Right lung (tissue), 10 donors: ENCODE measurements at places on chromosomes 5 and 9. TPM values are rescaled to one million over a fixed set of nuclear protein-coding genes. Genes with fewer than 3 reads are reported as not detected.

FRMPD1 gene
- polyA plus RNA-seq, result 0.74 TPM

SURF2 gene
- 14.8 TPM for polyA plus RNA-seq

IFNB1 gene
- polyA plus RNA-seq, result not detected

DNA sequence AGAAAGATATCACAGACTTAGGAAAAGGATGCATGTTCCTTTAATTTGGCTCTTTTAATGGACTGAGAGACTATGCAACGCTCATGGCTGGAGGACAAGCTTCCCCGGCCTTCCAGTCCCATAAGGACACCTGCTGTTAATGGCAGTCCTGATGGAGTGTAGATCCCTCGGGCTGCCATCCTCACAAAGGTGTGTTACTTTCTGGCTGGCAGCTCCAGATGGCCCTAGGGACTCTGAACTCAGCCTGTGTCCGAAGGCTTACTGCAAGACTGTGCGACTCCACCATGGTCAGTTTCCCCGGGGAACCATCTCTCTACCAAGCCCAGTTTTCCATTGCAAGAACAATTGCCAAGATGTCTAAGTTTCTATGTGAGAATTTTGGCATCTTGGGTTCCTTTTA, 25.5 kb upstream of the KCNIP1 start:
- no peak for DNase-seq

DNA sequence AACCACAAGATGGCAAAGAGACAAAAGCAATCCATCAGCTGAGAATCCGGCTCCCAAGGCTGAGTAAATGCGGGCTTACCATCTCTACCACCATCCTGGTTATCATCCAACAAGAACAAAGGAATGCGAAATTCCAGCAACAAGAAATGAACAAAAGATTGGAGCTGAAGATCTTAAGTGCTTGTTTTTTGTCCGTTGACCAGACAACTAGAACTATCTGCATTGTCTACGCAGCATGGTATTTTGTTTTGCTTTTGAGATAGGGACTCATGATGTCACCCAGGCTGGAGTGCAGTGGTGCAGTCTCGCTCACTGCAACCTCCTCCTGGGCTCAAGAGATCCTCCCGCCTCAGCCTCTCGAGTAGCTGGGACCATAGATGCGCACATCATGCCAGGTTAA, 88.9 kb downstream of the ZNF366 start:
- DNase-seq, result no peak

GRCh38 chr5:39376293-39376714, 12.0 kb upstream of the C9 start:
- no peak for DNase-seq

- peak; percentile 62 for DNase-seq
Observed at GRCh38 chr9:121371495-121372061, 1.5 kb upstream of the STOM start.

GRCh38 chr5:133048993-133049725, 2.7 kb upstream of the HSPA4 start:
- no peak for DNase-seq

DNA sequence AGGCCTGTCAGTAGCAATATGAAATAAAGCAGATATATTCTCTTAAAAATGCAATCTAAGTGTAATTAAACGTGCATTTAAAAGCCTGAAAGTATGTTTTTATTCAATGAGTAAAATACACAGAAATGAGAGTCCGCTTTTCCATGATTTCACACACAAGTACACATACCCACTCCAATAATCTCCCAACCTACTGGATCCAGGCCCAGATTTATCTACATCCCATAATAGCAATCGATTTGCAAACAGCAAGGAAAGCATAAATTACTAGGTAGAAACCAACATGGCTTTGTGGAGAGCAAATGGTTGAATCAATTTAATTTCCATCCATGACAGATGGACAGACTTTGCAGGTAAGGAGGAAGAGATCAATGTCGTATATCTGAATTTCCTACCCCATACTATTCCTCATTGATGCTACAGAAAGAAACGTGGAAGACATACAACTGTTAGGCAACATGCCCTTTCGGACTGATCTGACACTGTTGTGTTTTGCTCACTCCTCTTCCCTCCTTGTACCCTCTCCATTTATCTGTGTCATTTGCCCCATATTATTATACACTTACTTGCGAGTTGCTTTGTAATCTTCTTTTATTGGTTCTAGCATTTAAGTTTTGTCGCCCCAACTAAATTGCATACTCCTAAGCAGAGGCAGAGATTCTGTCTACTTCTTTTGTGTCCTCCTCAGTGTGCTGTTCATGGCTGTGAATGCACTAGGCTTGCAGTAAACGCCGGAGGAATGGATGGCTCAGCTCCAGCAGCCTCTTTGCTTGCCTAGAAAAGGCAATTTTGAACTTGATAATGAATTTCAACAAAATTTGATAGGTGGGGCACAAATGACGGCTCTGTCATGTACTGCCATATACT, 133.6 kb downstream of the NFIB start:
- no peak for DNase-seq

GRCh38 chr5:115379622-115380344, 83.3 kb upstream of the CCDC112 start:
- DNase-seq, result no peak

GRCh38 chr9:131237931-131238401, 38.3 kb downstream of the FAM78A start:
- peak; percentile 23 for DNase-seq

DNA sequence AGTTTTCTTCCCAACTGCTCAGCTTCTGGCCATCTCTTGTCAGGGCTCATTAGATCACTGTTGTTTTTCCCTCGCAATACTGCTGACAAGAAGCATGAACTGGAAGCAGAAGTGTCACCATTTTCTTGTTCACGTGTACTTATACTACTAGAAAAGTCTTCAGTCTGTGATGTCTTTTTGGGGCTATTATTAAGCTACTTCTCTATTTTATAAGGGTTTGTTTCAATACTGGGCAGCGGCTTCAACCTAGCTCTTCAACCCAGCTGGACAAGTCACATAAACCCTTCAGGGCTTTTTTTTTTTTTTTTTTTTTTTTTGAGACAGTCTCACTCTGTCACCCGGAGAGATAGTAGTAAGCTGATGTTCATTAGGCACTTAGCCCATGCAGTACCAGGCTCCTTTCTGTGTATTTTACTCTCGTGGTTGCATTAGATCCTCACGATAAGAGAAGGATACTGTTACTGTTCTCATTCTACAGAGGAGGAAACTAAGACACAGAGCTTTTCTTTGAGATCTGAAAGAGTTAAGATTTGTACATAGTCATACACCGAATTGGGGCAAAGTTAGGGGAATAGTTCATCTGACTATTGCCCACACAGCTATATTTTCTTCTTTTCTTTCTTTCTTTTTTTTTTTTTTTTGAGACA, 20.5 kb downstream of the RAPGEF1 start:
- DNase-seq, result no peak

GRCh38 chr5:103435136-103435889, 127.3 kb downstream of the NUDT12 start:
- no peak for DNase-seq

- DNase-seq, result no peak
Observed at GRCh38 chr5:4772591-4772990, 367.5 kb upstream of the ADAMTS16 start.

GRCh38 chr9:21677834-21678233, 124.6 kb upstream of the MTAP start:
- no peak for DNase-seq

DNA sequence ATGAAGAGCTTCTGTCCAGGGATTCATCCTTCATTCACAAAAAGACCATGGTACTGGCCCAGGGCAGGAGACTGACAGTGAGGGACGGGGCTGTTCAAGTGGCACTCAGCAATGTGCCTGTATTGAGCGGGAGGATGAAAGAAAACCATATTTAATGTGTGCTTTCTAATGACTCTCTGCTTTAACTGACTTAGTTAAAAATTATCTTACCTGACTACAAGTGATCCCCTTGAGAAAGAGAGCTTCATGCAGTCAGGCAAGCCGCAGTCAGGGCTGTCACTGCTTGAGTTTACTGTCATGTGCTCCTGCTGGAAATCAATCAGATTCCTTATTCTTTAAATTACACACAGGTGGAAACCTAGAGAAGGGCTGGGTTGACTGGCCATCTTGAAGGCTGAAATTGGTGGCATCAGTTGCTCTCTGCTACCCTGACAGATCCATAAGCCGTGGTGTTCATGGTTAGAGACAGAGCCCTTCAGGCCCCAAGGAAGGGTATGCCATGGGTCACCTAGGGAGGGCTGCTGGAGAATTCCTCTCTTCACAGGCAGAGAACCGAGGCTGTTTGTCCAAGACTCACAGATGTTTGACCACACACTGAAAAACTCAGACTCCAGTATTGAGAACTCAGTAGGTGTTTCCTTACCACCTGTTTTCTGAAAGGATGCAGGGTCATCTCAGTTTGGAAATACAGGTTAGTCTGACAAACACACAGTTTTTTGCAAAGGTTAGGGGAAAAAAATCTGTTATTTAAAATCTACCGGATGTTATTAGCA, 70.9 kb downstream of the TRIO start:
- DNase-seq, result no peak
